ENCODE measurements at places on chromosomes 12 and 14.

GRCh38 chr12:41213107-41213506 lies 25.0 kb downstream of the PDZRN4 start:
- no peak for DNase-seq

DNA sequence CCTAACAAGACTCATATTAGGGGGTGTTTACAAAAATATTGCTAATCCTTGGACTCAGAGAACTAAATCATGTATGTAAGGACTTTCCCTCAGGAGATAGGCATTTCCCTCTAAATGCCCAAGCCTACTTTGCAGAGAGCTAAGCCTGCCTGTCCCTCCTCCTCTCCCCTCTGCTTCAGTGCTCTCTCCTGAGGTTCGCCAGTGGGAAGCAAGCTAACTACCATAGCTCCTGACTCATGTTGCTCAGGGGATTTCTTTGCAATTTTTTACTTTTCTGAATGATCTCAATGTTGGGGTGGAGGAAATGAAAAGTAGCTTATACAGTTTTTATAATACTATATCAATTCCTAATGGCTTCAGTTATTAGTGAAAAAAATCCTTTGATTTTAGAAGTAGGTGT lies 29.6 kb downstream of the IFT43 start:
- no peak for DNase-seq

GRCh38 chr12:32253154-32253790 lies 146.1 kb upstream of the FGD4 start:
- no peak for DNase-seq

DNA sequence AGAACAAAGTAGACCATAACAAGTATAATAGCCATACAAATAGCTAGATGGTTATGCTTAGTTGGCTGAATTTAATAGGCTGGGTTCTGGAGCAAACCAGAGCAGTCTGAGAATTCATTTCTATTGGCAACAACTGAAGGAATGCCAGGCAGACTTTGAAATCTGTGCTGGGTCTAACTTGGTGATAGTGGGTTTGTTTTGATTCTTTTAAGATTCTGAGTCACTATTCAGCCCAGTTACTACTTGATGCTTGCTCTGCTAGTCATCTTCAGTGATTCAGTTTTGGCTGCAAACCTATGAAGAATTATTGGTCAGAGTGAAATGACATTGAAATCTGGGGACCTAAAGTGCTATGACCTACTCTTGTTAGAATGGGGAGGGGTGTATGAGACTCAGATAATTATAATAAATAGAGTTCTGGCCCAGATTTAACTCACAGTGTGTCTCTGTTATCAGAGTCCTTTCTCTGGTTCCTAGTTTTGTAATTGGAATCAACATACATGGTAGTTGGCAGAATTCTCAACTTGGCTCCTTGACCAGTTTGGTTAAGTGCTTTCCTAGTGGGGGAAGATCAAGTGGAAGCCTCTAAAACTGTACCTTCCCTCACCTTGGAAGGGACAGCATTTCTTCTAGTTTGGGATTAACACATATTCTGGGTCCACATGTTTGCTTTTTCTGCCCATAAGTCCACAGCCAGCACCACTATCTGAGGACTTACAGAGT lies 43.5 kb downstream of the MNAT1 start:
- DNase-seq: no peak

DNA sequence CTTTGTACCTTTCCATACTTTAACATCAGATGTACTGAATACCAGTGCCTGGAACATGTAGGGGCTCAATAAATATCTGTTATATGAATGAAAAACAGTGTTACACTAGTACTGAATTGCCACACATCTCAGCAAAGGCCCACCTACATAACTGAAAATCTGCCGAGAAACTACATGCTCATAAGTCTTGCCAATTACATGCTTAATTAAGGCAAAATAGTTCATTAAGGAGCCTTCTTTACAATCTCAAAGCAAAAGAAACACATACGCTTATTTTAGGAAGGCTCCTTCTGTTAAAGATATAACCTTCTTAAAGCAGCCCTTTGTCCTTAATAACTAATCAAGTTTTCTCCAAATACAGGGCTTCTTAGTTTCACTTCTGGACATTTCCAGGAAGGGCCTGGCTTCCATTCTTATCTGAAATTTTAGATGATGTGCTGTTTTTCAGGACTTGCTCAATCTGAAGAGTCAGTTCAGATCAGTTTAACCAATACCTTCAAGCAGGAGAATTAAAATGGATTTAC lies 11.5 kb downstream of the LIMA1 start:
- DNase-seq: no peak

- DNase-seq: no peak
These were observed 146.2 kb downstream of the AACS start for GRCh38 chr12:125211464-125211863.

- DNase-seq: peak; percentile 74
These were observed 155.6 kb downstream of the DYRK2 start for GRCh38 chr12:67804168-67804567.

DNA sequence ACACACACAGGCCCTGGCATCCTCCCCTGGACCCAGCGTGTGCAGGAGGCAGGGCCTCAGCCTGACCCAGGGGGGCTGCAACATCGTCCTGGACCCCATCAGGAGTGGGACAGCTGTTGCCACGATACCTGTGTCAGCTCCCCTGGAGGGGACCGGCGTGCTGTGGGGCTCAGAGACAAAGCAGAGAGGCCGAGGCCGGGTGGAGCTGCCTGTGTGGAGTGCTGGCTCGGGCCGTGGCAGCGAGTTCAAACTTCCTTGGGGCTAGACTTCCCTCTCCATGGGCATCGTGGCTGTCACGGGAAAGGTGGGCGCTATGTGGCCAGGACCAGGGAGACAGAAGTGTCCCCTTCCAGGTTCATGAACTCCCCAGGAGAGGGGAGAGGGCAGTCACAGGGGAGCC lies 155.0 kb upstream of the SFSWAP start:
- DNase-seq: no peak

- DNase-seq: no peak
These were observed 23.3 kb downstream of the BTBD7 start for GRCh38 chr14:93309427-93309966.

DNA sequence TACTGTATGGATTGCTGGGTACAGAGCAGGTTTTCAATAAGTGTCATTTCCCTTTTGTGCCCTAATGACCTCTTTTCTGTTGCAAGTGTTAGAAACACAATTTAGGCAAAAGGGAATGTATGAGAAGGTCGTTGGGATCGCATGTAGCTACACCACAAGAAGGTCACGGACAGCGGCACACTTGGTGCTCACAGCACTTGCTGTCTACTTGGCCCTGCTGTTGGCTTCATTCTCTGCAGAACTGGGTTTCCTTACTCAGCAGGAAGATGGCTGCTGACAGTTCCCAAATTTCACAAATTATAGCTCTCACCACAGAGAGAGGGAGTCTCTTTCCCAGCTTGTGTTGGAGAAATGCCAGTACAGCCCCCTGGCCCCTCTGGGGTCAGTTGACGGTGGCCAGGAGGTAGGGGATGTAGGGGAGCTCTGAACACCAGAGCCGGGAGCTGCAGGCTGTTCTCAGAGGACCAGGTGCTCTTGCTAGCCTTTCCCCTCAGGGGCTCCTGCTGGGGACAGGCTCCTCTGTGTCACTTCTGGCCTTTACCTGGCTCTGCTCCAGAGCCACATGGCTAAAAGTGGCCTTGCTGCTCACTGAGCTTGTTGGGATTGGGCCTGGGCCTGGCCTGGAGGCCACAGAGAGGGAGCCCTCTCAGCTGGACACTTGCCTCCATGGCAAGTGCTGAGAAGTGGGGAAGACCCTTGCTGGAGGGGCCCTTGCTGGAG lies 50.9 kb upstream of the BCL7A start:
- no peak for DNase-seq

GRCh38 chr14:93964820-93965286 lies 11.5 kb downstream of the ASB2 start:
- DNase-seq: no peak

- DNase-seq: no peak
These were observed 993.5 kb downstream of the SLC6A15 start for GRCh38 chr12:83919081-83919480.

- no peak for DNase-seq
These were observed 75.8 kb upstream of the CEP83 start for GRCh38 chr12:94535510-94535921.

- no peak for DNase-seq
These were observed 93.4 kb downstream of the CAND1 start for GRCh38 chr12:67362526-67362925.

- DNase-seq: no peak
These were observed 82.0 kb downstream of the IFT43 start for GRCh38 chr14:76067536-76067935.

- no peak for DNase-seq
These were observed 45.1 kb upstream of the HMGA2 start for GRCh38 chr12:65779091-65779642.

GRCh38 chr12:1865284-1865866 lies 45.0 kb downstream of the LRTM2 start:
- DNase-seq: no peak

DNA sequence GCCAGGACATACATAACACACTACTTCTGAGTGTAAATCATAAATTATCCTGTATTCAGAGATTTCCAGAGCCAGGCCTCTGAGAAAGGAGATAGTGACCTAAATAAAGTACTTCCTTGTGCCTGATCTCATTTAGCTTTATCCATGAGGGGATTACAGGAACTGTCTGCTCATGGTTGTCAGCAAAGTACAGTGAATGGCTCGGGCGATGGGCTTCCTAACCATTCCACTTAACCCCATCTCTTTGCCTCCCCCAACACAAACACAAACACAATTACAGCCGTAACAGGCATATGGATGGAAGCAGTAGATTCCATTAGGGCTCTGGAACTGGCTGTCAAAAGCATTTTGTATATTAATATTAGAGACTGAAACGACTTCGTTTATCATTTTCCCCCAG lies 206.7 kb upstream of the CPNE8 start:
- DNase-seq: no peak

DNA sequence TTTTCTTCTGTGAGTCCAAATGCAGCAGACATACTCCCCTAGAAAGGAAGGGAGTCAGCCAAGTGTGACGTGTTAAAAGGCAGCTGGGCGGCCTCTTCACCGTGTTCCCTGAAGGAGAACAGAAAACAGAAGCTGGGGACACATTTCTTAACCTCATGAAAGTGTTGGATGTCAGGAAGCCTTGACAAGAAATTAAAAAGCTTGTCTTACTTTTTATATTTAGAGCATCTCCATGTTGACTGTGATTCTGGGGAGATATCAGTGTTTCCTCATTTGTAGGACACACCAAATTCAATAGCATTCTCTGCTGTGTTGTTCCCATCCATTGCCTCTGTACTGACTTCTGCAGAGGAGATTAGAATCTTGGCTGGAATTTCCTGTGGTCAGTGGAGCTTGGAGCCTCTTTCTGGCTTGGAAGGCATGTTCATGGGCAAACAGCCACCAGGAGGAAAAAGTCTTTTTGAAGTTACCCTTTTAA lies 93.7 kb downstream of the RMST start:
- no peak for DNase-seq

DNA sequence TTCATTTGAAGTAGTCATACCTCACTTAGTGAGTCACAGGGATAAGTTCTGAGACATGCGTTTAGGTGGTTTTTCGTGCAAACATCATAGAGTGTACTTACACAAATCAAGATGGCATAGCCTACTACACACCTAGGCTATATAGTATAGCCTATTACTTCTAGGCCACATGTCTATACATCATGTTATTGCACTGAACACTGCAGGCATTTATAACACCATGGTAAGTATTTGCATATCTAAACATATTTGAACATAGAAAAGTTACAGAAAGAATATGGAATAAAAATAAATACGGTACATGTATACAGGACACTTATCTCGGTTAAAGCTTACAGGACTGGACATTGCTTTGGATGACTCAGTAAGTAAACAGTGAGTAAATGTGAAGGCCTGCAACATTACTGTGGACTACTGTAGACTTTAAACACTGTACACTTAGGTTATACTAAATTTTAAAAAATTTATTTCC lies 670.6 kb downstream of the SLC16A7 start:
- DNase-seq: no peak

GRCh38 chr14:26622611-26623010 lies 24.8 kb upstream of the NOVA1 start:
- no peak for DNase-seq

GRCh38 chr12:88931598-88931997 lies 351.3 kb upstream of the KITLG start:
- no peak for DNase-seq

Measured in CD4-positive, alpha-beta T cell treated with Interleukin-4 for 4 hours (primary cell).